ENCODE measurements at places on chromosomes 4 and X.

DNA sequence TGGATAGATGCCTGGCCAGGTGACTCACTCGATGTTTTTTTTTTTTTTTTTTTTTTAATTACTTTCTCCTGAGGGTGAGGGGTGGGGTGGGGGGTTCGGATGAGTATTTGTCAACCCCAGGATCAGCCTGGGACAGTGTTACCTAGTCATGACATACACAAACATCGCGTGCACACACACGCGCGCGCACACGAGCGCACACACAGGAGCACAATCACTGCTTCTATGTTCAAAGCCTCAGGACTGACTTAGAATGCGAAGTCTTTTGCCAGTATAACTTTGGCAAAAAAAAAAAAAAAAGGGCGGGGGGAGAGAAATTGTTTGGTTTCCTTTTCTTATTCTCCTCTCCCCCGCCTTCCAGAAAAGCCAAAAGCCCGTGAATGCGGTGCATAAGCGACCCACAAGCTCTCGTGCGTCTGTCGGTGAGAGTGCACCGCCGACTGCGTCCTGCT is 115.0 kb upstream of the TEX13C start:
- DNase-seq = no peak

- DNase-seq = no peak
These were observed 958.9 kb downstream of the RPA4 start for GRCh38 chrX:97842468-97843199.

DNA sequence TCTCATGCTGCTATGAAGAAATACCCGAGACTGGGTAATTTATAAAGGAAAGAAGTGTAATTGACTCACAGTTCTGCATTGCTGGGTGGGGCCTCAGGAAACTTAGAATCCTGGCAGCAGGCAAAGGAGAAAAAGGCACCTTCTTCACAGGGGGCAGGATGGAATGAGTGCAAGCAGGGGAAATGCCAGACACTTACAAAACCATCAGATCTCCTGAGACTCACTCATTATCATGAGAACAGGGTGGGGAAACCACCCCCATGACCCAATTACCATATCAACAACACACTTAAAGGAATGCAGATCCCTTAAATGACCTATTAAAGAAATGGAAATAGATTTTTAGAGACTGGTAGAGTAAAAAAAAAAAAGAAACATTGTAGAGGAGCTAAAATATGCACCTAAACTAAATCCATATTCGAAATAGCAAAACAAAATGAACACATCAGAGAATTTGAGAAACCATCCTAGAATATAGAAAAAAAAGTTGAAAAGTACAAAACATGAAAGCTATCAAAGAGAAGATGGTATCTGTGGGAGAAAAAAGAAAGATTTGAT is 104.3 kb upstream of the UGT8 start:
- no peak for DNase-seq

- no peak for DNase-seq
These were observed 7.8 kb upstream of the FAM149A start for GRCh38 chr4:186096681-186097165.

DNA sequence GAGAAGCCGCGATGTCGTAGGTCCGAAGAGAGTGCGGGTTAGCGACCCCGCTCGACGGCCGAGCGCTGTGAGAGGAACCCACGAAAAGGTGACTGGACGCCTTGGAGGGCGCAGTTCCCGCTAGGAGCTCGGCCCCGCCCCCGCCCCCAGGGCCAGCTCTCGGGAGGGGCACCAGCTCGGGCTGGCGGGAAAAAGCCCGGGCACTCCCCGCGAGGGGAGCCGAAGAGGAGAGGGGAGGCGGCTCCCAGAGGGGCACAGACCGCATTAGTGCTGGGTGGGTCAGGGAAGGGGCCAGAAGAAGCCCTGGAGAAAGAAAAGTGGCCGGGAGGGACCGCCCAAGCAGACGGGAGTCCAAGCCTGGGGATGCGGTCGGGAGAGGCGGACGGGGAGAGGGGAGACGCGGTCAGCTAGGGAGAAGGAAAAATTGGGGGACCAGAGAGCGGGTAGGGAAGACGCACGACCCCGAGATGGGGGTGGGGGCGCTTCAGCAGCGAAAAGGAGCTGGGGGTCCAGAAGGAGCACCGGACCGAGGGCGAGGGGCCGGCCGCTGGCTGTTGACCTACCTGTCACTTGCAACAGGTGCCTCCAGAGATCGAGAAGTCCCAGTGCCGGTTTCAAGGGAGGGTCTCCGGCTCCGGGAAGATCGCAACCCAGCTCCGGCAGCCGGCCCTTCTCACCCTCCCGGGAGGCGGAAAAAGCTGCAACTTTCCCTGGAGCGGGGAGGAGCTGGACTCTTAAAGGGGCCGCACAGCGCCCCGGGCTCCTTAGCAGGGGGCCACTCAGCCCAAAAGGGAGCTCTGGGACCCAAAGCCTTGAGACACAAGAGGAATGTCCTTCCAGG is at the start of gene SYTL4:
SYTL4 (minus strand) TSS at position 681 of the 841 bp plus-strand sequence. CDS start 30,084 bp downstream, outside the sequence.
- no peak for DNase-seq

DNA sequence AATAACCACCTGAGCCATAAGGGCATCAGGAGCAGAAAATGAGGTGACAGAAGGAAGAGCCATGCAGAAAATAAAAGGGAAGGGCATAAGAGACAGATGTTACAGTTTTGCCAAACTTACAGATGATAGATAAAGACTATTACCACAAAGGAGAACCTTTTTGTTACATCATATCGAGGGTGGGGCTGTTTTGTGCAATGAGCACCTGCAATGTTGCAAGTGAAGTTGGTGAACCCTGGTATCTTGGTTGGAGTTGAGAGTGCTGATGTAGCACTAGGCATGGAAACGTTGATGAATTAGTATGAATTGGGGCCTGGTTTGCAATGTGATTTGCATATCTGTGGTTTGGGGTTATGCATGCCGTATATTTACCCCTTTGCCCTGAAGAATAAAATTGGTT is 119.8 kb upstream of the TEX13D start:
- DNase-seq = no peak

GRCh38 chr4:960636-961350 is 12.6 kb downstream of the DGKQ start:
- DNase-seq = no peak

GRCh38 chr4:18733961-18734360 is 712.4 kb upstream of the LCORL start:
- DNase-seq = no peak

DNA sequence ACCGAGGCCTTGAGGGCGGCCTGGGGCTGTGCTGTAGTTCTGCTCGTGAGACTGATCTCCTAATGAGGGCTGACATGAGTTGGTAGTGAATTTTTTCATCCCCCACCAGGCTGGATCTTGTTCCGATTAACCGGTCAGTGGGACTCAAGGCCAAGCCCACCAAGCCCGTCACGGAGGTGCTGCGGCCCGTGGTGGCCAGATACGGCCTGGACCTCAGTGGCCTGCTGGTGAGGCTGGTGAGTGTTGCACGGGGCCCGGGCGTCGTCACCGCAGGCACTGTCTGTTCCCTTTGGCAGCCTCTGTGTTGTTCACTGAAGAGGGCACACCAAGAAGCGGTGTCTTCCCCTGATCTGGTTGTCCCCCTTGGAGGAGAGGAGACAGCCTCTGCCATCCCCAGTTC is 18.4 kb upstream of the HGFAC start:
- no peak for DNase-seq

DNA sequence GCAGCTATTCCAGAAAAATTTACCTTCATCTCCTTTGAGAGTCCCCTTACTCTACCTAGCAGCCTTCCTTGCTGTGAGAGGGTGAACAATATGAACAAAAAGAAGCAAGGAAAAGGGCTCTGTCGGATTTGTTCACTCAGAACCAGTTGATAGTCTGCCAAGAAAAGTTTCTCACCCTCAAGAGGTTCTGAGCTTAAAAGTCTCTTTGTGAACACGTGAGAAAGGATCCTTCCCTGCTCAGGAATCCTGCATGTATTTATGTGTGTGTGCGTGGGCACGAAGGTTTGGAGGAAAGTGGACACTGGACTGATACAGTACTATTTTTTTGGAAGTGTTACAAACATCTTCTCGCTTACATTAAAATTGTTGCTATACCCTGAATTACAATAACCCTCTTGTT is 178.6 kb upstream of the JADE1 start:
- DNase-seq = no peak

- no peak for DNase-seq
These were observed 112.5 kb downstream of the MAB21L2 start for GRCh38 chr4:150694438-150694837.

GRCh38 chrX:151517421-151517820 is 46.1 kb upstream of the PASD1 start:
- no peak for DNase-seq

DNA sequence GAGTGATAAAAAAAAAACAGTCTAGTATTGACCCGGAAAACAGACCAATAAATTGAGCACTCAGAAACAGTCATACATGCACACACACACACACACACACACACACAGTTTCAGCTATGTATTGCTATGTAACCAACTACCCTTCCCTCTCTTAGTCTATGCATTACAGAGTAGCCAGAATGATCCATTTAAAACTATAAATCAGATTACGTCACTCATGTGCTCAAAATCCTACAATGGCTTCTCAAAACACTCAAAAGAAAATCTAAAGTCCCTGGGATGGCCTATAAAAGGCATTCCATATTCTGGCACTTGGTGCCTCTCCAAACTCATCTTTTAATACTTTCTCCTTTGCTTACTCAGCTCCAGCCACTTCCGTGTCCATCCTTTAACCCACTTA is 46.5 kb upstream of the ZIC3 start:
- DNase-seq = no peak

GRCh38 chr4:153082322-153083301 is 121.6 kb upstream of the TRIM2 start:
- DNase-seq = no peak

- DNase-seq = peak; percentile 18
These were observed 326.0 kb downstream of the FBXW7 start for GRCh38 chr4:152209772-152210493.

DNA sequence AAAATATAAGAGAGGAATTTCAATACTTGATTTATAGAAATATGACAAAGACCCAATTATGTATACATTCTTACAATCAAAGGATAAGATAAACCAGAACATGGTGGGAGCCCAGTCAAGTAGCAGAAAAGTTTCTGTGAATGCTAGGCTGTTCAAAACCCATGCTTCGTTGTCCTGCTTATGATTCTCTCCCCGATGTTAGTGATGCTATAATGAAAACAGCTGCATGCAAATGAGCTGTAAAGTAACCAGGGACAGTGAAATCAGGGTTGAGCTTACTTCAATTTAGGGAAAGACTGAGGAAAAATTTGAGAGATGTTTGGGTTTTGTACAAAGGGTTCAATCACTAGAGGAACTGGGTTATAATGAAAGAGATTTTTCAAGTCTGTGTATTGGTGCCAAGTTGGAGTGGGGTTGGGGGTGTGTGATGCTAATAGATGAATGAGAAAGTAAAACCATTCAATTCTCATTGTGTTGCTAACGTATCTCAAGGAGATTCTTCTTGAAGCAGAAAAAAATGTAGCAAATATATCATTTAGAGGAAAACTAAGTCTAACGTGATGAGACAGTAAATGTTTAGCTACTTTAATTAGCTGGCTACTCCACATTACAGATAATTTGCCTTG is 59.3 kb upstream of the PPP1R2C start:
- no peak for DNase-seq

DNA sequence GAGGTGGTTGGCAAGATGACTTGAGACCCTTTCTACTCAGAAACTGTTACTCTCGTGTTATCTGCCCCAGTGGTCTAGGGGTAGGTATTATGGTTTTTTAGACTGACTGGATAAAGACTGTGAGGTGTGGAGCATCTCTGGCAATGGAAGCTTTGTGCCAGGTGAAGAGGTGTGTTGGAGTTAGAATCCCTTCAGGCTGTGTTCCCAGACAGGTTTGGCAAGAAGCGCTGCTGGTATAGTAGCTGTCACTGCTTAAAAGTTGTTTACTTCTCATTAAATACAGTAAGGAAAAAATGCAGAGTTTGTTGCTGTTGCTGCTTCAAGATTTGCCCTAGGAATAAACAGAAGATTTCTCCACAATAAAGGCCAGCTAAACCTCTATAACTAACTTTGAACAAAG is 35.3 kb downstream of the AREG start:
- DNase-seq = no peak

- no peak for DNase-seq
These were observed 2.4 kb downstream of the CXXC4 start for GRCh38 chr4:104492183-104492771.

DNA sequence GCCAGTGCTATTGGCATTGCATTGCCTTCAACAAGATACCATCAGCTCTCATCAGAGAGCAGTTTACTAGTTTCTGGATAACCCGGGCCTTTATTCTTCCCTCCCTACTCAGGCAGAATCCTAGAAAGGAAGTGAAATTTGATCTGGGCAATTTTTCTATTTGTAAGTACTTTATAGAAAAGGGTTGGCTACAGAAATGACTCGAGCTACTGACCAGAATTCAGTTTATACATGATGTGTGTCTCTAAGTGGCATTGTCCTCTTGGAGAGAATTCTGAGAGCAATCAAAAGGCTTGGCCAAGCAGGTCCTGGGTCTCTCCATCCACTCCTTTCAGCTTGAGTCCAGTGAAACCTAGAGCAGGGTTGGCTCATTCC is 192.7 kb upstream of the LEF1 start:
- DNase-seq = no peak

- DNase-seq = peak; percentile 34
These were observed 130.1 kb downstream of the EGF start for GRCh38 chr4:110042545-110043517.

GRCh38 chr4:80646061-80646460 is 310.5 kb downstream of the CFAP299 start:
- DNase-seq = no peak

- no peak for DNase-seq
These were observed 314.3 kb upstream of the CLNK start for GRCh38 chr4:10998846-10999245.

GRCh38 chrX:11137543-11138139 is 26.5 kb downstream of the HCCS start:
- DNase-seq = peak; percentile 11

DNA sequence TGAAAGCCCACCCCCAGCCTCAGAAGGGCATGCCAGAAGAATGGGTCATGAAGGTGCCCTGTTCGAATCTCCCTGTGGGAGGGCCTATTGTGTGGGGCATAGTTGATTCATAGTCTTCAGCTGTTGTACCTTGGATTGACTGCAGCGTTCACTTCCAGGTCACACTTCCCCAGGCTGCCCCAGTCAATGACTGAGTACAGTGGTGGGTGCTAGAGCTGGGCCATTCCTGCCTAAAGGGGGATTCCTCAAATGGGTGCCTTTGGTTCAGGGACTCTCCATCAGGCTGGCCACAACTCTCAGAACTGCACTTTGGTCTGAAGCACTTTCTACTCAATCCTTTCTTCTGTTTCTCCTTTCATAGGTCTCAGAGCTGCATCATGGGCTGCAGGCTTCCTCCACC is 35.0 kb upstream of the RASGEF1B start:
- no peak for DNase-seq

GRCh38 chr4:149961876-149962597 is 116.2 kb upstream of the DCLK2 start:
- DNase-seq = no peak

DNA sequence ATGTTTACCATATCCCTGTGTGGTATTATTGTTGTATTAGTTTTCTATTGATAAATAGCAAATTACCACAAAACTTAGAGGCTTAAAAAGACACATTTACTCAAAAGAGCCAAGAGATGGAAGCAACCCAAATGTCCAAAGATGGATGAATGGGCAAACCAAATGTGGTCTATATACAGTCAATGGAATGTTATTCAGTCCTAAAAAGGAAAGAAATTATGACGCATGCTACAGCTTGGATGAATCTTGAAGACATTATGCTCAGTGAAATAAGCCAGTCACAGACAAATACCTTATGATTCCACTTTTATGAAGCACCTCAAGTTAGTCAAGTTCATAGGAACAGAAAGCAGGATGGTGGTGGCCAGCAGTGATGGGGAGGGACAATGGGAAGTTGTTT is 144.7 kb downstream of the QDPR start:
- no peak for DNase-seq

- no peak for DNase-seq
These were observed 17.1 kb downstream of the GPR34 start for GRCh38 chrX:41705680-41706374.

- no peak for DNase-seq
These were observed 196.8 kb upstream of the FAT1 start for GRCh38 chr4:186920483-186920882.

Measured in foreskin melanocyte (primary cell).